Parietal lobe (tissue), 2 donors: ENCODE measurements at places on chromosomes 12 and 14. TPM values are rescaled to one million over a fixed set of nuclear protein-coding genes. Genes with fewer than 3 reads are reported as not detected.

Gene RND1
- total RNA-seq: 29.1 TPM

Gene SLC41A2
- total RNA-seq: 84.8 TPM

Gene NUAK1
- 43.2 TPM for total RNA-seq

Gene MGAT4C
- 77.3 TPM for total RNA-seq

Gene CCDC184
- 15.7 TPM for total RNA-seq

Gene IKZF4
- 8.5 TPM for total RNA-seq

Gene SYT1
- total RNA-seq: 168 TPM

Gene SERPINA5
- not detected for total RNA-seq

Gene OTOGL
- 0.31 TPM for total RNA-seq

Gene MYBPC1
- 1.3 TPM for total RNA-seq

Gene CEP170B
- 26.0 TPM for total RNA-seq

Gene KRT7
- not detected for total RNA-seq

Gene TRHDE
- total RNA-seq: 21.3 TPM

Gene FBXO33
- total RNA-seq: 18.5 TPM

Gene DYNC1H1
- 1,246 TPM for total RNA-seq

Gene NEUROD4
- 4.4 TPM for total RNA-seq

Gene IL26
- total RNA-seq: not detected

Gene A2ML1
- 1.6 TPM for total RNA-seq

Gene CCDC198
- not detected for total RNA-seq

Gene PARP2
- total RNA-seq: 30.4 TPM

Gene PTMS
- total RNA-seq: 64.5 TPM

Gene ART4
- not detected for total RNA-seq

Gene GALNT8
- 63.5 TPM for total RNA-seq

Gene LRTM2
- 8.1 TPM for total RNA-seq

Gene ESRRB
- total RNA-seq: 0.63 TPM

Gene PLA2G1B
- total RNA-seq: not detected

Gene SLC35E3
- total RNA-seq: 18.2 TPM

Gene SRRM4
- 19.7 TPM for total RNA-seq

Gene DPF3
- 13.1 TPM for total RNA-seq

Gene KCNA1
- 3.1 TPM for total RNA-seq

Gene SERPINA9
- not detected for total RNA-seq

Gene GUCY2C
- not detected for total RNA-seq

Gene TMEM117
- total RNA-seq: 13.8 TPM

Gene A2M
- 48.8 TPM for total RNA-seq

Gene SNRNP35
- total RNA-seq: 35.1 TPM

Gene SPRYD4
- 6.3 TPM for total RNA-seq

Gene RPGRIP1
- 0.94 TPM for total RNA-seq

Gene PPP1R36
- not detected for total RNA-seq

Gene RASSF9
- 0.94 TPM for total RNA-seq

Gene NTS
- 12.2 TPM for total RNA-seq

Gene ARMH4
- total RNA-seq: 131 TPM

Gene FAM186B
- total RNA-seq: not detected

Gene TAS2R13
- total RNA-seq: 25.0 TPM

Gene SLC25A47
- total RNA-seq: not detected

Gene GRIP1
- 98.6 TPM for total RNA-seq

Gene PDZRN4
- 59.5 TPM for total RNA-seq

Gene RAPGEF3
- total RNA-seq: 17.5 TPM

Gene TAS2R42
- total RNA-seq: not detected

Gene AGAP2
- total RNA-seq: 40.7 TPM

Gene WBP11
- total RNA-seq: 25.4 TPM

Gene SSTR1
- 10.0 TPM for total RNA-seq

Gene FAM234B
- total RNA-seq: 53.8 TPM

Gene KLRB1
- not detected for total RNA-seq

Gene ETV6
- total RNA-seq: 6.3 TPM

Gene TEAD4
- total RNA-seq: not detected

Gene SERPINA10
- not detected for total RNA-seq
